ENCODE measurements at places on chromosomes 12 and 14.
A peak's percentile ranks its signal among the peaks of the same experiment; 100 is the strongest.

DNA sequence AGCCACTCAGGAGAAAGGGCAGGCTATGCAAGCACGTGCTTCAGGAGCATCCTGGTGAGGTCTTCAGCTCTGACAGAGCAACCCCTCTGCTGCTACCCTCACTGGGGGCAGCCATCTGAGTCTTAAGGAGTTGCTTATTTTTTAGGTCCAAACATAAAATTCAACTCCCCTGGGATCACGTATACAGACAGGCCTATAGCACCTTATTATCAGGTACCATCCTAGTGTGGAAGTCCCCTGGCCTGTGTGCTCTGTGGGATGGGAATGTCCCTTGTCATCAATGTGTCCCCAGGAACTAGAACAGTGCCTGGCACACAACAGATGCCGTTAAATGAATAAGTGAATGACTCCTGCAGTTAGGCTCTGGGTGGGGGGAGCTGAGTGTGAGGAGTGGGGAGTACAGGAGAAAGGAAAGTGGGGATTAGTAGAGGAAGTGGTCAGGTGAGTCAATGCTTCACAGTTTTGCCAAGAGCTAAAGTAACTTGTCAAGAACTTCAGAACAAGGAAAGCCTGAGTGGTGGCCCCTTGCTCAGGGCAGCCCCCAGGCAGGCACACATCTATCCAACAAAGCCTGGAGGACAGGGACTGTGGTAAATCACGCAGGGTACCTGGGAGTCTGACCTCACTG is 33.5 kb downstream of the DAD1 start:
- DNase-seq = no peak

GRCh38 chr14:89575386-89576061 is 158.5 kb upstream of the FOXN3 start:
- DNase-seq = no peak

DNA sequence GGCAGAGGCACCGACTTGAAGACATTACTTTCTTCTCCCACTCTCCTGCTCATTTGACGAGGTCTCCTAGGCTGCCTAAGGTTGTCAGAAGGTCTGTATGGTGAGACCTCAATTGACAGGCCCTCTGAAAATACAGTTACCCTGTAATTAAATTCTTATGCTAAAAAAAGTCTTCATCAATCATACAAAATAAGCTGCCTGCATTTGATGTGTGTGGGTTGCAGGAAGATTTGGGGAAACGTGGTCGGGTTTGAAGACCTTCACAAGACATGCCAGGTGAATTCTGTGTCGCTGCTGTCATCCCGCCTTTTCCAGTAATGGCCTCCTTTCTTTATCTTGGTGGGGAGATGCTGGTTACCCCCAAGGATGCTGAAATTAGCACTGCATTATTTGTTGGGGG is 299.4 kb downstream of the CACNA1C start:
- no peak for DNase-seq

GRCh38 chr14:104750056-104750752 is 2.7 kb upstream of the SIVA1 start:
- no peak for DNase-seq

DNA sequence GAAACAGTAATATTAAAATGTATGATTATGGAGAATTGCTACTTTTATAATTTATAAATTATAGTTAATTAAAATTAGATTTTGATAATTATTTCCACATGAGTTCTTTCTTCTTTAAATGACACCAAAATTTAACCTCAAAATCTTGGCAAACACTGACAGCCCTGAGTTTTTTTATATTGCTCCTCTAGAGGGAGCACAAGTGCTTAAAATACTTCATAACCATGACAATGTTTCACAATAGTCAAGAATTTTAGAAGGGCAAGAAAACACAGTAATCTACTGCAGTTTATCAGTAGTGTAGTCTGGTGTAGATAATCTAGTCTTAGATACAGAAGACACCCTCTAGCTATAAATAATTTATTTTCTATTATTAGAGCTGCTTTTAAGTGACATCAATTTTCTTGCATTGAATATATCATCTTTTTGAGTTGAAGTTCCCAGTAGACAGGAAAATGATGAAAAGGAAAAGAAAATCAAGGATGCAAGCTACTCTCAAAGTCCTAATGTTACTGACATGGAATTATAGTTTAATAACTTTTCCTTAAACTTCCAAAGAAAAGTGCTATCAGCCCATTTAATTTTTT is 14.3 kb upstream of the PTGER2 start:
- peak; percentile 9 for DNase-seq

DNA sequence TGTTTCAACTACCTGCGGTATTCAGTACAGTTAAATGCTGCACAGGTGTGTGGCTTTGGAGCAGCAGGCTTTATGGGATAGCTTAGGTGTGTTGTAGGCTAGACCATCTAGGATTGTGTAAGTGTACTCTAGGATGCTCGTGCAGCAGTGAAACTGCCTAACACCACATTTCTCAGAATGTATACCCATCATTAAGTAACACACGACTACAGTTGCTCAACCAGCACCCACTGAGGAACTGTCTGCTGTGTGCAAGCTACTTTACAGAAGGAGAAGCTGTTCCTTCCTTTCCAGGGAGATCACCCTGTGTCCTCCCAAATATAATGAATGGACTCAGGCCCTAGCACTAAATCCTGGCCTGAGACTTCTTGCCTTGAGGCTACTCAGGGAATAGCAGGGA is 94.8 kb downstream of the SLC24A4 start:
- DNase-seq = no peak

- no peak for DNase-seq
Measured at GRCh38 chr12:105978686-105979085, 160.1 kb downstream of the NUAK1 start.

Measured in iPS DF 6.9 (cell line).